ENCODE measurements at places on chromosomes 2 and 18.

DNA sequence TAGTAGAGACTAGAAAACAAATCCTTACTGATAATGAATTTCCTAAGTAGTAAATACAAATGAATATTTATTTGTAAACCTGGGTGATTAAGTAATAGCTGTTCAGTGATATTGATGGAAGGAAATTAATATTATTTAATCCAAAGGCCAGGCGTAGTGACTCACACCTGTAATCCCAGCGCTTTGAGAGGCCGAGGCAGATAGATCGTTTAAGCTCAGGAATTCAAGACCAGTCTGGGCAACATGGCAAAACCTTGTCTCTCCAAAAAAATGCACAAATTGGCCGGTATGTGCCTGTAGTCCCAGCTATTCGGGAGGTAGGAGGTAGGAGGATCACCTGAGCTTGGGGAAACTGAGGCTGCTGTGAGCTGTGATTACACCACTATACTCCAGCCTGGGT, 228.2 kb downstream of the NEDD4L start:
- no peak for DNase-seq

GRCh38 chr2:99101697-99102096, 39.8 kb upstream of the C2orf15 start:
- no peak for DNase-seq

- no peak for DNase-seq
Measured at GRCh38 chr2:231391981-231392380, 3.5 kb upstream of the B3GNT7 start.

- DNase-seq = no peak
Measured at GRCh38 chr18:54916507-54916906, 42.8 kb downstream of the CCDC68 start.

DNA sequence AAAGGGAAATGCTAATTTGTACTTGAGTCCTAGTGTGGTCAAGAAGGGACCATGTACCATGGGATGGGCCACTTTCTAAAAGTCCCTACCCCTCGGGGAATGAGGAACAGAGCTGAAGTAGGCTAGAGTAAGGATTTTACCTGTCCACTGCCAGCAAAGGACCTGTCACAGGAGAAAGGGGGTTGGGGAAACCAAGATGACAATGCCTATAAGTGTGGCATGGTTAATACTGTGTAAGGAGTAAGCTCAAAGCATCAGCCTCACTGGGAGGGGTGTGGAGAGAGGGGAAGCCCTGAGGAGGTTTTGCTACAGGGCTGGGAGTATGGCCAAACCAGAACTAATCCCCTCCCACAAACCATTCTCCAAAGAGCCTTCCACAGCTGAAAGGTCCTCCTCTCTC, 15.8 kb downstream of the GKN2 start:
- DNase-seq = no peak

- no peak for DNase-seq
Measured at GRCh38 chr2:238967031-238967977, 119.4 kb downstream of the TWIST2 start.
